D721Med (cell line): ENCODE measurements at places on chromosomes 16 and 17.

- no peak for DNase-seq
These were observed 9.0 kb upstream of the CLEC18A start for GRCh38 chr16:69942099-69942491.

GRCh38 chr16:67245186-67245585, 2.1 kb downstream of the FHOD1 start:
- no peak for DNase-seq

GRCh38 chr17:73720187-73720834, 76.1 kb upstream of the SDK2 start:
- no peak for DNase-seq

DNA sequence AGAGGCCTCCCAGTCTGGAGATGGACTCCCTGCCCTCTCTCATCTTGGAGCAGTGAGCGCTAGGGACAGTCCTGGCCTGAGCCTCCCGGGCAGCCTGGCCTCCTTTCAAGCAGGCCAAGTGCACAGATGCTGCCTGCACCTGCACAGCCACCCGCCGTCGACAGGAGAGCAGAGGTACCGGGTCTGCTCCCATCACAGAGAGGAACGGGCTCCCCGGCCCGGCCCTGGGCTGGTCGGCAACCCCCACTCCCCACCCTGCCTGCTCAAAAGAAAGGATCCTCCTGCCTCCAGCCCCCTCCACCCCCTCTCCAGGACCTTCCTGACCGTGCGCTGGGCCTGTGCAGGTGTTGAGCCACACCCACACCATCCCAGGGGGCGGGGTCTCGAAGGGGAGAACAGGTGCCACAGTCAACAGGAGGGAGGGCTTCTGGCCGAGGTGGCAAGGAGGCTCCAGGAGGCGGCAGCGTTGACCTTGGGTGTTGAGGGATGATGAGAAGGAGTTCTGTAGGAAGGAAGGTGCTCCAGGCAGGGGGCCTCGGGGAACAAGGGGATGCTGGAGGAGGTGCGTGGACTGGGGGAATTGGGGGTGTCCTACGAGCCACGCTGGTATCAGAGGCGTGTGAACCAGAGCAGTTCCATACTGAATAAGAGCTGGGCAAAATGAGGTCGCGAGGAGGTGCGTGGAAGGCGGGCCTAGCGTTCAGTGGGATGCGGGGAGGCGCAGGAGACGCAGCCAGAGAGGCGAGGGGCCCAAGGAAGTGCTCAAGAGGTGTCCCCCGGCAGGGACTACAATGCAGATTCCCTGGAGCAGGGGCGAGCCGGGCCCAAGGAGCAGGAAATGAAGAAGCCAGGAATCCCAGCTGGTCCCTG, 967 bp upstream of the CDH15 start:
- no peak for DNase-seq

DNA sequence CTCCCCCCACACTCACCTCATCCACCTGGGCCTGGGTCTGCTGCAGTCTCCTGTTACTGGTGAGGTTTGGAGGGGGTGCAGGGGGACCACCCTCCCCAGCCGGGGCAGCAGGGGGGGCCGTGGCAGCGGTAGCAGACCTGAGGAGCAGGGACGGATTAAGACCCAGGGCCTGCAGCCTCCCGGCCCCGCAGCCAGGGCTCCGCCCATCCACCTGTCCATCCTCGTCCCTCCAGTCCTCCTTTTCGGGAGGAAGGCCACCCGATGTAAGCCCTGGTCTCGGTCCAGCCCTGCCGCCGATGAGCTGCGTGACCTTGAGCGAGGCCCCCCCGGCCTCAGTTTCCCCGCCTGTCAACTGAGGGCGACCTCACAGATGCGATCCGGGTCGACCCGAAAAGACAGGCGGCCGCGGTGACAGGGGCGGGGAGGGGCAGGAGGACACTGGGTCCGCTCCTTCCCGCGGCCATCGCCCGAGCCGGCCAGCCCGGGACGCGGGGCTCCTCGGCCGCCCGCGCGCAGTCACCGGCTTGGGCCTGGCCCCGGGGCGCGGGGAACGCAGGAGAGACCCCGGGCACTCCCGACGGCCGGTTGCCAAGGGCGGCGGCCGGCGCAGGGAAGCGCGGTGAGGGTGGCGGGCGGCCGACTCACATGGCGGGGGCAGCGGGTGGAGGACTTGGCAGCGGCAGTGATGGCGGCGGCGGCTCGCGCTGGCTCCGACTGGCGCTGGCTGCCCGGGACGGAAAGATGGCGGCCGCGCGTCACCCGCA, at the start of gene VAMP2:
TSS of gene VAMP2 (minus strand) at position 716 of the 764 bp plus-strand sequence. CDS start at position 647, 69 bp downstream.
- no peak for DNase-seq
